Progenitor cell of endocrine pancreas (in vitro differentiated cells): ENCODE measurements at places on chromosomes 2 and 18.

DNA sequence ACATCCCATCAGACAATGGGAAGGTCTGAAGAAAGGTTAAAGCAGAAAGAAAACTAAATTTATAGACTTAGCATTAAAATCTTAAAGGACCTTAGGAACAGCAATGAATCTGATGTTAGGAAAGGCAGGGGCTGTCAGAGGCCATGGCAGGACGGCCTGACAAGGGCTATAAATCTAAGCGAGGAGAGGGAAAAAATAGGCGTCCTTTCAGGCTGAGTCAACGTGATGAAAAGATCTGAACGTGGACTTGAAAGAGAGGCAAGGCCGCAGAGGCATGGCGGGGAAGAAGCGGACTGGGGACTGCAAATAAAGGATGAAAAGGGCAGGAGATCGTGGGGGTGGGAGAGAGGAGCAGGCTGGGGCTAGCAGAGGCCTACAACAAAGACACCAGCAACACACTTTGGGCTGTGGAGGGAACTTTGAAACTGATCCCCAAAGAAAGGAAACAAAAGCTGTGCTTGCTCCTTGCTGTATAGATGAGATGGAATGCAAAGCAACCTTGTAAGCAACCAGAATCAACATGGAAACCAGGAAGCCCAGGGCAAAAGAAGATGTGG, 145.6 kb downstream of the NRP2 start:
- no peak for DNase-seq

- no peak for DNase-seq
Measured at GRCh38 chr2:144201868-144202468, 318.0 kb downstream of the ZEB2 start.

DNA sequence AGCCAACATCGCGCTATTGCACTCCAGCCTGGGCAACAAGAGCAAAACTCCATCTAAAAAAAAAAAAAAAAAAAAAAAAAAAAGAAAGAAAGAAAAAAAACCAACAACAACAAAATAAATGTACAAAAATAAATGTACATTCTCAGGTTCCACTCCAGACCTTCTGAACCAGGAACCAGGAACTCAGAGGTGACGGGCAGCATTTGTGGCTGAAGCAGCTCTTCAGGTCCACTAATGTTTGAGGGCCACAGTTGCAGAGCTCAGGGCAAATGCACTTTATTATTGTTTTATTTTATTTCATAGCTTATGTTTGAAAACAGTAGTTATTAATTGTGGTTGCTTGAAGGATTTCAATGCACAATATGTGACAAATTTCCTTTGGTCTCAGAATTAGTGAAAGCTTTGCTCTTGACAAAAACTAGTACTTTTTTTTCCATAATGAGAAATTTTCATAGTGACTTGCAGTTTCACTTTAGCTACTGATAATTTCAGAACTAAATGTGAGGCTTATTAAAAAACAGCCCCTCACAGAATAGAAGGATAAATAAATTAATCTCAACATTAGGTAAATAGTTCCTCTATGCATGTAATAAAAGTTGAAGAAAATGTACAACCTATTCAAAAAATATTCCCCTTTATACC, 378.4 kb upstream of the SPHKAP start:
- DNase-seq = no peak

- no peak for DNase-seq
Measured at GRCh38 chr2:173213181-173213580, 137.5 kb downstream of the MAP3K20 start.

GRCh38 chr2:3911882-3912455, 208.6 kb downstream of the DCDC2C start:
- DNase-seq = no peak

GRCh38 chr2:54676656-54677055, 46.8 kb upstream of the EML6 start:
- no peak for DNase-seq

- no peak for DNase-seq
Measured at GRCh38 chr2:62202019-62202722, 6.3 kb downstream of the B3GNT2 start.

GRCh38 chr2:217740756-217741155, 262.0 kb downstream of the TNS1 start:
- DNase-seq = no peak

DNA sequence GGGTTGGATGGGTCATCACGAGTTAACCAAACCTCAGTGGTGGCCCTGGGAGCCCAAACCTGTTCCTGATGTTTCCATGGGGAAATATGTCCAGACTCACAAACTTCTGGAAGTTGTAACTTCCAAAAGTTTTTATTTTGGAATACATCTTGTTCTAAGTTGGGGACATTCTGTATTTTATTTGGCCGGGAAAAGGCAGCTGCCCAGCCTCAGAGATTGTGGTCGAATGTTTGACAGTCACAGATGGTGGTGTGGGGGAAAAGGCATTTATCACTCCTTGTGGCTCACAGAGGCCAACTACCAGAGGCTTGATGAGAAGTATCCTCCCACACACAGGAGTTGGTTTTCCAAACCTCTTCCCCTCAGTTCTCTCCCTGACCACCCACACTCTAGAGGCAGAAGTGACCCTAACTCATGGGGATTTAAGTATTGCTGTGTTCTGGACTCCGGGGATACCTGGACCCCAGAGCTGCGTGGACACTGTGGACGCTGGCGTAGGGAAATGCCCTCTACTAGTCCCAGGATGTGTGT, 124.7 kb upstream of the PPP1CB start:
- DNase-seq = no peak

DNA sequence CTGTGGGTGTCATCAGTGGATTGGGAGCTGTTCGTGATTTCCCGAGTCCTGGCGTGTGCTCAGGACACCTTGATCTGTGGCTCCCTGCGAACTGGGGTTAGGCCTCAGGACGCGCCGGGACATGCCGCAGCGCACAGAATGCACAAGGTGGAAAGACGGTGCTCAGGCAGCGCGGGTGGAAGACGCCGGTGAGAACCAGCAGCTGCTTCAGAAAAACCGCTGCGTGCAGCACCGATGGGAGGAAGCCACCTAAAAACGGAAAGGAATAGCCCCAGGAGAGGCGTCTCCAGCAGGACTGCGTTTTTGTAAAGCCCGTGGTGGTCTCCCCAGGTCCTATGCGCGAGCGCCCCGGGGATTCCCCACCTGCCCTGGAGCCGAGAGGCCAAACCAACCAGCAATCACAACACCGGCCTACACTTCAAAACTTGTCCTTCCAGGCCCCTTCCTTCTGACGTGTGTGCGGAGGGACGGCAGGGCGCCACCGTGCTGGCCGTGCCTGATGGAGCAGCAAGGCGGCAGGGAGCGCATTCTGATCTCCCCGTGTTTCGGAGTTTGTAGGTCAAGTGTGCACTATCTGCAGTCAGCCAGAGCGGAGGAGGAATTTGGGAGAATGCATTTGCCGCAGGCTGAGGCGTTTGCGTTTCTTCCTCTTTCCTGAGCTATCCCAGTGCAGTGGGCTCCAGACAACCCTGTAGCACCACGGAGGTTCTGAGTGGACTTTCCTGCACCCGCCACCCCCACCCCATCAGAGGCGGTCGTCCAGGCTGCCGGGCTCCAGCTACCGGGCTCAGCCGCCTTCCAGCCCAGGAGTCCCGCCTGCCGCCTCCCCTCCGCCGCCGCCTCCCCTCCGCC, 32.2 kb downstream of the RTP5 start:
- no peak for DNase-seq

GRCh38 chr2:61855318-61855613, 1.4 kb upstream of the FAM161A start:
- no peak for DNase-seq

DNA sequence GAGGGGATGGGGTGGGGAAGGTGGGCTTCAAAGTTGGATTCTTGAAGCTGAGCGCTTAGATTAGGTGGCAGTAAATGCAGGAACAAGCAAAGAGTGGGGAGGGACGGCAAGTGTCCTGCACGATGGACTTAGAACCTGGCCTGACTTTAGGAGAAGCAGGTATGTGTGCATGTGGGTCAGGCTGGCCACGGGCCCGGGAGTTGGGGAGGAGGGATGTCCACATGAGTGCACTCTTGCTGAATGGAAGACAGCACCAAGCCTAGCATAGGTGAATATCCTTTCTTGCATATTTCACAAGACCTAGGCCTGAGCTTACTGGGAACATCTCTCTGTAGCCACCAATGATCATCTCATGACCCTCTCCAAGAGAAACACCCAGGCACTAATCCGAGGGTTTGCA, 96.1 kb downstream of the DDX1 start:
- DNase-seq = no peak

DNA sequence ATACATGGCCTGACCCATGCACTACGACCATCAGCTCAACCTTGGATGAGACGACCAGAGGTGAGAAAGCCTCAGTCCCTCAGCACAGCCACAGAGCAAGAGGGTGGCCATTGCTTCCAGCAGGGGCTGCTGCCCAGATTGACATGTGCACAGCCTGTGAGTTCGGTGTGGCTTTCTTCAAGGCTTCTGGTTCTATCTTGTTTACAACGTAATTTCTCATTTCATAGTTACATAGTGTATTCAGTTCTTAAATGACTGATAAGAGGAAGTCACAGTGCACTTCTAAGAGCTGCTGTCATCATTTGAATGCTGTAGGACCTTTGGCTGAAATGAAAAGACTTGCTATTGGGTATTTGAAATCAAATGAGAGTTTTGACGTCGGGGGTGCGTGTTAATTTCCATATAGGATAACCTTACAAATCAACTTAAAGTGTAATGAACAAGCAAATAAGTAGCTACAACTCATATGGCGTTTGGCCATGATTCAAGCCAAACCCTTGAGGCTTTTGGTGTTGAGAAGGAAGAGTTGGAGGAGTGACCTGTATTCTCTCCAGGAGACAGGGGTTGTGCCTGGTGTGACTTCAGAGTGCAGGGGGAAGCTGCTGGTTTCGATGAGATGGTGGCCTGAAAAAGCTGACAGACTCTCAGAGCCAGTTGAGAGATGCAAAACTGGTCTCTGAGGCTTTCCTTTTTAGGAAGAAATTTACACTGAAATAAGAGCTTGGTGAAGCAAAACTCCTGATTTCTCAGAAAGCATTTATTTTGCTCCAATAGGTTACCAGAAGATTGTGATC, 51.0 kb downstream of the TSHZ1 start:
- DNase-seq = no peak

DNA sequence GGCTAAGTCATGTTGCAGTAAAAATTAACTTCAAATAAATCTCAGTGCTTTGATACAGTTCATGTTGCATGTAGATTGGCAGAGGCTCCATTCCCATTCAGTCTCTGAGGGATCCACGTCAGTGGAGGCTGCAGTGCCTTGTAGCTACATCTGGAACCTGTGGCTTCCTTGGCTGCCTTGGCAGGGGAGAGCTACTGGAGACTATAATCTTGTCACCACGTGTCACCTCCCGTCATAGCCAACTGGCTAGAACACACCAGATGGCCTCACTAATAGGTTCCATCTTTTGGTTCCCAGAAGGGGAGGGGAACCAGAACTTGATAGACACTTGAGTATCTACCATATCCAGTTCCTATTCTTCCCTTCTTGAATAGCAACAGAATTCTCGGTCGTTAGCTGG, 28.4 kb downstream of the E2F6 start:
- no peak for DNase-seq

DNA sequence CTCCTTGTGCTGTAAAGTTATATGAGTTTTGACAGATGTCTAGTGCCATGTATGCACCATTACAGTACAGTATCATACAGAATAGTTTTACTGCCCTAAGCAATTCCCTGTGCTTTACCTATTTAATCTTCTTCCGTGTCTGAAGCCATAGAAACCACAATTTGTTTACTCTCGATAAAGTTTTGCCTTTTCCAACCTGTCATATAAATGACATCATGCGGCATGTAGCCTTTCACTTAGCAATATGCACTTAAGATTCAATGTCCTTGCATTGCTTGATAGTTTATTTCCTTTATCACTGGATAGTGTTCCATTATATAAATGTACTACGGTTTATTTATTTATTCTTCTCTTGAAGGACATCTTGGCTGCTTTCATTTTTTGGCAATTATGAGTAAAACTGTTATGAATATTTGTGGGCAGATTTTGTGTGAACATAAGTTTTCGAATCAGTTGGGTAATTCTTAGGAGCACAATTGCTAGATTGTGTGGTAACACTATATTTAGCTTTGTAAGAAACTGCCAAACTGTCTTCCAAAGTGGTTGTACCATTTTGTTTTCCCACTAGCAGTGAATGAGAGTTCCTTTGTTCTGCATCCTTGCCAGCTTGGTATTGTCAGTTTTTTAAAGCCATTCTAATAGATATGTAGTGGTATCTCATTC, 136.8 kb upstream of the MAP3K20 start:
- DNase-seq = no peak

DNA sequence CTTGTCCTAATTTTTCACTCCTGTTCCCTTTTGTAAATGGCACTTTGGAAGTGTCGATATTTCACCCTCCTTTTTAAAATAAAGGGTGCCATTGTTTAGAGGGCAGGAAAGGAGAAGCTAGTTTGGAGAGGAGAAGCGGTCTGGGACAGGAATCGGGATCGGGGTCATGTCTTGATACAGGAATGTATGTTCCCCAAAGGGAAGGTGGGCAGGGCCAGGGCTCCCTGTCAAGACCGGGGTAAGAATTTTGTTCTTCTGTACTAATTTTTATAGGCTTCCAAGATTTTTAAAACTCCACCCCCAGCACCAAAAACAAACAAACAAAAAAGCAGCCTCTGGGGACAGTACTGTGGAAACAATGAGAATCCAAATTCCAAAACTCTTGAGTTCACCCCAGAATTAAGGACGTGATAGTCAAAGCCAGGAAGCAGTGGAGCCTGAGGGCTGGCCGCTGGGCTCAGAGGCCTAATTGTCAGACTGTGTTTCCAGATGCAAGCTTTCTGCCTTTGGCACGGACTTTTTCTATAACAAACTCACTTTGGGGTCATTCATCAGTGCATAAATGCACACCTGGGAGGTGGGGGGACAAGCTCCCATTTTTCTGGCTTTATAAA, 250.4 kb upstream of the SIX2 start:
- DNase-seq = no peak

GRCh38 chr2:241981076-241981700, 111.7 kb downstream of the RTP5 start:
- no peak for DNase-seq

DNA sequence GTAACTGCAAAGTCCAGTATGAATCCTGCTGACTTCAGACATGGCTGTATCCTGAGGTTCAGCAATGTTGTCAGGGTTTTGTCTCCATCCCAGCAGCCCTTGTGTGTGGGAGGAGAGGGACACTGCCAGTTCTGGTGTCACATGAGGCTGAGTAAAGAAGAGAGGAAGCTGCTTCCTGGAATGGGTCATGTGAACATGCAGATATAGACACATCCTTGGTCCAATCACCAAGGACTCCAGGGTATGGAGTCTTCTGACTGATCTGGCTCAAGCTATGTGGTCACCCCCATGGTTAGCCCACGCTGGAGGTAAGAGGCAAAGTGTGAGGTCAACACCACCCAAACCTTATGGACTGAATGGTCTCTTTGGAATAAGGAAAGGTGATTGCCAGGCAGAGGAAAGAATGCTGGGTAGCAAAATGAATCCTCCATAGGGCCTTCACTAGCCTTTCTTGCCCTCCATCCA, 134.4 kb upstream of the SLC1A4 start:
- DNase-seq = no peak

- DNase-seq = no peak
Measured at GRCh38 chr18:11147371-11147951, 1.9 kb downstream of the PIEZO2 start.

GRCh38 chr2:44548221-44549098, 186.7 kb downstream of the CAMKMT start:
- no peak for DNase-seq
